Peyer's patch (tissue), 4 donors: ENCODE measurements at places on chromosomes 2 and 18.

DNA sequence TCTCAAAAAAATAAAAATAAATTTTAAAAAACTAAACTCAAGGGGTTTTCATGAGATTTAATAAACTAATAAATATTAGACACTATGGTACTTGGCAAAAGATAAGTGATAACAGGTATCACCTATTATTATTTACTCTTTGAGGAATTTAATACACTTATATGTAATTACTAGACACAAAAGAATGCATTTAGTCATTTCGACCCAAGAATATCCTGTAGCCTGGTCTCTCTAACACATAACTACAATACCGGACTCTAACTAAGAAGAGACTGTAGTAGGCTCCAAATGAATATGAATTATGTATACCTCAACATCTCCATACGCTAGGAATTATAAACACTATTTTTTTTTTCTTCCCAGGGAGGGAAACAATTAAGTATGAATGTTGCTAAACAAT is 850.7 kb downstream of the CPS1 start:
- no peak for DNase-seq

DNA sequence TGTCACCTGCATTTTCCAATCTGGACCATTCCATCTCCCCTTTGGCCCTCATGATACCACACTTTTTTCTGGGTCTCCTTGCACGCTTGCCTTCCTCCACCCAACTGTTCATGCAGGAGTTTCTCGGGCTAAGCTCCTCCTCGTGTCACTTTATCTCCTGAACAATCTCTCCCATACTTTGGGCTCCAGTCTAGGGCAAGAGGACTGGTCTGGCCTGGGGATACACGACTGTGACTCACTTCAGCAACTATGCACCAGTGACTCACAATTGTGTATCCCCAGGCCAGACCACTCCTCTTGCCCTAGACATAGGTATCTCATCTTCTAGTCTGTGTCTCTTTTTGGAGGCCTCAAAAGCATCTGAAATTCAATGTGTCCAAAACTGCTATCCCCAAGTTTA is 149.4 kb upstream of the PTPRM start:
- no peak for DNase-seq

GRCh38 chr2:206098471-206098870 is 12.5 kb upstream of the INO80D start:
- no peak for DNase-seq

DNA sequence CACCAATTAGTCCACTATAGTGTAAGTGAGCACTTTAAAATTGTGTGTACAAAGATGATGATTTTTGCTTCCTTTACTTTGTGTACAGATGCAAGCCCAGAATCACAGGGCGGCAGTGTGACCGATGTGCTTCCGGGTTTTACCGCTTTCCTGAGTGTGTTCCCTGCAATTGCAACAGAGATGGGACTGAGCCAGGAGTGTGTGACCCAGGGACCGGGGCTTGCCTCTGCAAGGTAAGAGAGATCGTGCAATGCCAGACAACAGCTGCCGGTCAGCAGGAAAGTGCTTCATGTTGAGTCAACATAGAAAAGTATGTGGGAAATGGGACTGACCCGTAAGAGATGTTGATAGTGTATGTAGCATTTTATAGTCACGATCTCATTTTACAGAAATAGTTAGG is 156.8 kb upstream of the TTC39C start:
- DNase-seq, result no peak

- DNase-seq, result no peak
Measured at GRCh38 chr2:172147944-172148650, 45.4 kb upstream of the DLX2 start.

DNA sequence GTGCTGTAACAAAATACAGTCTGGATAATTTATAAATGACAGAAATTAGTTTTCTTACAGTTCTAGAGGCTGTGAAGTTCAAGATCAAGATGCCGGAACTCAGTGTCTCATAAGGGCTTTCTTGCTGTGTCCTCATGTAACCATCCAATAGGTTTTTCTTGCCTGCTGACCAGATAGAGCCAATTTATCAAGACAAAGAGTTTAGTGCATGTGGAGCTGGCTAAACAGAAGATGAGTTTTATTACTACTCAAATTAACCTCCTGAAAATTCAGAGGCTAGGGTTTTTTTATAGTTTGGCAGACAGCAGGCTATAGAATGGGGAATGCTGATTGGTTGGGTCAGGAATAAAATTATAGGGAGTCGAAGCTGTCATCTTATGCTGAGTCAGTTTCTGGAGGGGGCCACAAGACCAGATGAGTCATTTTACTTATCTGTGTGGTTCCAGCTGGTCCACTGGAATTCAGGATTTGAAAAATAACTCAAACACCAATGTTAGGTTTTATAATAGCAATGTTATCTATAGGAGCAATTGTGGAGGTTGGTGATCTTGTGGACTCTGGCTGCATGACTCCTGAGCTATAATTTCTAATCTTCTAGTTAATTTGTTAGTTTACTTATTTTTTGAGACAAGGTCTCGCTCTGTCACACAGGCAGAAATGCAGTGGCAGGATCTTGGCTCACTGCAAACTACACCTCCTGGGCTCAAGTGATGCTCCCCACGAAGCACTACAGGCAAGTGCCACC is 3.2 kb upstream of the PDK1 start:
- no peak for DNase-seq

DNA sequence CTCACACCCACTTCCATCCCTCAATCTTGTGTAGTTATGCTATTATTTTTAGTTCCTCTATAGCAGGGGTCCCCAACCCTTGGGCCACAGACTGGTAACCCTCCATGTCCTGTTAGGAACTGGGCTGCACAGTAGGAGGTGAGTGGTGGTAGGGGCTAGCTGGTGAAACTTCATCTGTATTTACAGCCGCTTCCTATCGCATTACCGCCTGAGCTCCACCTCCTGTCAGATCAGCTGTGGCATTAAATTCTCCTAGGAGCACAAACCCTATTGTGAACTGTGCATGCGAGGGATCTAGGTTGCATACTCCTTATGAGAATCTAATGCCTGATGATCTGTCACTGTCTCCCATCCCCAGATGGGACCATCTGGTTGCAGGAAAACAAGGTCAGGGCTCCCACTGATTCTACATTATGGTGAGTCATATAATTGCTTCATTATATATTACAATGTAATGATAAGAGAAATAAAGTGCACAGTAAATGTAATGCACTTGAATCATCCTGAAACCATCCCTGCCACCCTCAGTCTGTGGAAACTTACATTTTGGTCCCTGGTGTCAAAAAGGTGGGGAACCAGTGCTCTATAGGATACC is 1.6 kb upstream of the RAB11FIP5 start:
- no peak for DNase-seq

- no peak for DNase-seq
Measured at GRCh38 chr18:63681449-63682340, 20.0 kb upstream of the SERPINB3 start.

DNA sequence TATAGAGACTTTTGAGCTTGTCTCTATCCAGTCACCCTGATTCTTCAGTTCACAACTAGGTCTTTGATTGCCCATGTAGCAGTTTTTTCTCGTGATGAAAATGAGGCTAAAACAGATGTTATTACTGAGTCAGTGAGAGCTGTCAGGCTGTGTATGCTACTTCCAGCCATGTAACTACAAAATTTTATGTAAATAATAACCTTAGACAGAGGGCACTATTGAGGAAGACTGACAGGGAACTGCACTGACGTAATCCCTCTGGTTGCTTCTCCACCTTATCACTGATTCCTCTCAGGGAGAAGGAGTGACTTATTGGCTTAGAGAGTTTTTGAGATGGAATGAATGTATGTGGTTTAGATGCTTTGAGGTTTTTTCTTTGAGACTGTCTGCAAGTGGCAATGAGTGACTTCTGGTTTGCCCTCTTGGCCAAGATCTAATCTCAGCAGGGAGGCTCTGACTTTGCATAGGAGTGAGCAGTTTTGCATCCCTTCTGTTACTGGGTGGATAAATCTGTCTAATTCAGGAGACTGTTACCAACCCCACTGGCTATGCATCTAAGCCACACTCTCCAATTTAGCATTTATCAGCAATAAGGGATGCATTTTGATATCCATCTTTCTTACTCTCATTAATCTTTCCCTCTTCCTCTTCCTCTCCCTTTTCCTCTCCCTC is 555.2 kb upstream of the FANCL start:
- DNase-seq, result no peak

DNA sequence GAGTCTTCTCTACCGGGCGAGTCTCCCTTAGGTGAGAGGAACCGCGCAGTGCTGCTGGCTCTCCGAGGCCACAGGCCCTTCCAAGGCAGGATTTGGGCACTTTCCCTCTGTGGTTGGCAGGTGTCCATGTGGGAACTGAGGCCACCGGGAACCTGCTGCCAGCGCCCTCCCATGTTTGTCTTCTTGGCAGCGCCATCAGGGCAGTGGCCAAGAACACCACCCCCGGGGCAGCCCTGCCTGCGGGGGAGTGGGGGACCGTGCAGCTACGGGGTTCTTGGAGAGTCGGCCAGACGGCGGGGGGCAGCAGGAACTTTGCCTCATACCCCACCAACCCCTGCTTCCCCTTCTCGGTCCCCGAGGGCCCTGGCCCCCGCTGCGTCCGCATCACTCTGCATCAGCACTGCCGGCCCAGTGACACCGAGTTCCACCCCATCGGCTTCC is 10.0 kb downstream of the CAPN10 start:
- peak; percentile 43 for DNase-seq

DNA sequence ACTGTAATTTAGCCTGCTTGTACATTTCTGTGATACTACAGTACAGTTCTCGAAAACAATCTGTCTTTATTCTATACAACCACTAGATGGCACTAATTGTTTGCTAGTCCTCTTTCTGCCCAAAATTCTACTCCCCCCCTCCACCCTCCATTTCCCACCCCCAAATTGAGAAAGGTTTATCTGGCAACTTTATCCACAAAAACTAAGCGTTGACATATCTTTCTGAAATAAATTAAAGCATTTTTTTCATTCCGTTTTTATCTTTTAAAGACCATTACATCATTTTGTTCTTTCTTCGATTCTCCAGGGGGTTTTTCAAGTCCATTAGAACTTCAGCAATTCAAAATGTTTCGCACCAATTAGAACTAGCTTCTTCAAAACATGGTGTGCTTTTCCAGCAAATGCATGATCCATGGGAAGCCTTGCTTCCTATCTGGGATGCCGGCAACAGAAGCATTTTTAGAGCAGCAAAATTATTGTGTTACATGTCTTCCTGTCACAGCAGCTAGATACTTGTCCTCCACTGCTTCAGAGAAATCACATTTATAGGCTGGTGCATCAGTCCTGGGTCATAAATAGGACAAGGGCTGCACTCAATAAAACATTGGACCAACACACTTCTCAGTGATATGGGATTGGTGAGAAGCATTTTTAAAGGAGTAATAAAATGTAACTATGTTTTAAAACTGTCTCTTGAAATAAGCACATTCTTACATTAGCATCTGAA is 241.3 kb downstream of the PAX3 start:
- no peak for DNase-seq

- DNase-seq, result no peak
Measured at GRCh38 chr2:17688600-17688999, 65.0 kb downstream of the SMC6 start.

DNA sequence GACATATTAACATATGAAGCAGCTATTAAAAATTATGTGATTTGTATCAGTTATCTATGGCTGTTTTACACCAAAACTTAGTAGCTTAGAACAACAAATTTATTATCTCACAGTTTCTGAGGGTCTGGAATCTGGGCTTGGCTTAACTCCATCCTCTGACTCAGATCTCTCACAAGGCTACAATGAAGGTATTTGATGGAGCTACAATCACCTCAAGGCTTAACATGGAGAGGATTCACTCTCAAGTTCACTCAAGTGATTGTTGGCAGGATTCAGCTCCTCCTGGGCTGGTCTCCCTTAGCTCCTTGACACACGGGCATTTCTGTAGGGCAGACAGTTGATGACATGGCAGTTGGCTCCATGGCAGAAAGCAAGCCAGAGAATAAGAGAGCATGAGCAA is 133.0 kb upstream of the SLC14A2 start:
- DNase-seq, result no peak

- DNase-seq, result no peak
Measured at GRCh38 chr2:69965756-69966445, 4.5 kb upstream of the ASPRV1 start.

- DNase-seq, result no peak
Measured at GRCh38 chr2:54526226-54526879, 70.2 kb downstream of the SPTBN1 start.

DNA sequence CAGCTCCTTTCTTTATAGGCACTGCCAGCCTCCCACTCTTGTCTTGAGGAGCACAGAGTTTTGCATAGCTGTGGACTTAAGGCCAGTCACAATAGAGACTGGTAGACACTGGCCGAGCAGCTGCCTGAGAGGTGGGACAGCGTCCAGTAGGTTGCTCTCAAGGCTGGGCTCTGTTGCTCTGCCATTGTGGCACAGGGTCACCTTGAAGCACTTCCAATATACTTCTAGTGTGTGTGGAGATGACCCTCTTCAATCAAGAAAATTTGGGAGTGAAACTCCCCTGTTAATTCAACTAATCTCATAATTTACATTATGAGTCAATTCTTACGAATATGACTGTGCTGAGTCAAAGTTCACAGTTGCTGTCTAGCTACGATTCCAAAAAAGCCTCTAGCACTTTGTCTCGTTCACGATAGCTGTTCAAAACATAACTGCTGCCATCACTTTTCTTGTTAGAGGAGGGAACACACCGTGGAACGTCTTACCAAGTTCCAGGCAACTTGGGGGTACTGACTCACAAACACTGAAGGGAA is 636.2 kb downstream of the EPHA4 start:
- no peak for DNase-seq

DNA sequence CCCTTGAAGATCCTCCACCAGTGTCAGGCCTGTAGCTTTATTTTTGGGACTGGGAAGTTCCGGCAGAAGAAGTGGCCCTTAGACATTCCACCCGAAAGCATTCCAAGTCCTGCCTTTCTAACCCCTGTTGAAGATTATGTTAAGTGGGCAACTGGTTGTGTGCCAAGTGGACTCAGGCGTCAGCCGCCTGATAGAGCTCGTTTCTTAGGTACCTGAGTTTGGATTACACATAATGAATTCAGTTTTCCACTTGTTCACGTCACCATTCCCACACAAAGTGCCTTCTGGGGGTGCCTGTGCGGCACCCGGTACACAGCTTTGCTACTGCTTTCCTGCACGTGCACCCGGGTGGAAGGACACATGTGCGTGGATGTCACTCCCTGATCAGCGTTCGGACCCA is 156.5 kb downstream of the PTGR3 start:
- DNase-seq, result no peak

DNA sequence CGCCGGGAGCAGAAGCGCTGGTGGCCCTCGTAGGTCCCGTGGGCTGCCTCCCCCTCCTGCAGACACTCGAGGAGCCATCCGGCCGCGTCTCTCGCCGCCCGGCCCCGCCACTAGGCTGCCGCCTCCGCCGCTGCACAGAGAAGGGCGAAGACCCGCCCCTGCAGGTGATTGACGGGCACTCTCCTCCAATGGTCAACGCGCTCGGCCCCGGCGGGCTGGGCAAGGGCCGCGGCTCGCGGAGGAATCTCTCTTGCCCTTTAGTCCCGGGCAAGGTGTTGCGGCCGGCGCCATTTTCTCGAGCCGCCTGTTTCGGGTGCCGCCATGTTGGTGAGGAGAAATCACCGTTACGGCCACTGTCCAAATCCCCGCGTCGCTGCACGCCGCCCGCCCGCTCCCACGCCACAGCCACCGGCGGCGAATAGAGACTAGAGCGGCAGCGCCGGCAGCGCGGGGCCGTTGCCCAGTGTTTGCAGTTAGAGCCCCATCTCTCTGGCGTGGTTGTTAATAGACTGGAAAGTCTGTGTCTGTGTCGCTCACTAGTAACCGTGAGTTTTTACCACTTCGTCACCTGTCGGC is at the start of gene ZC3H6:
Gene ZC3H6 (plus strand): TSS at position 287 of the 576 bp plus-strand sequence. CDS start 398 bp downstream, outside the sequence.
- peak; percentile 100 for DNase-seq
